ENCODE measurements at places on chromosomes 1 and 21. TPM values are rescaled to one million over a fixed set of nuclear protein-coding genes. Genes with fewer than 3 reads are reported as not detected.

Gene NCMAP
- polyA plus RNA-seq, result not detected

Gene FAM151A
- polyA plus RNA-seq, result not detected

Gene GPR161
- polyA plus RNA-seq, result not detected

Gene PRKCZ
- polyA plus RNA-seq, result 7.5 TPM

Gene OR2T33
- polyA plus RNA-seq, result not detected

Gene SAMD11
- not detected for polyA plus RNA-seq

Gene HRNR
- not detected for polyA plus RNA-seq

Gene OR1C1
- not detected for polyA plus RNA-seq

Gene SH2D1B
- 1,411 TPM for polyA plus RNA-seq

Gene LYST
- polyA plus RNA-seq, result 21.8 TPM

Gene PAQR6
- 2.5 TPM for polyA plus RNA-seq

Gene DYRK3
- polyA plus RNA-seq, result not detected

Gene C1QB
- not detected for polyA plus RNA-seq

Gene ACTN2
- polyA plus RNA-seq, result not detected

Gene OR2T29
- not detected for polyA plus RNA-seq

Gene NKAIN1
- 0.35 TPM for polyA plus RNA-seq

Gene ADCY10
- polyA plus RNA-seq, result not detected

Gene SHISA4
- polyA plus RNA-seq, result 1.1 TPM

Gene PLA2G4A
- not detected for polyA plus RNA-seq

Gene ADGRL4
- not detected for polyA plus RNA-seq

Gene RYR2
- 0.18 TPM for polyA plus RNA-seq

Gene LTN1
- 11.3 TPM for polyA plus RNA-seq

Gene CRABP2
- polyA plus RNA-seq, result not detected

Gene ADAMTS5
- not detected for polyA plus RNA-seq

Gene AJAP1
- not detected for polyA plus RNA-seq

Gene BMP8B
- 0.16 TPM for polyA plus RNA-seq

Gene EVA1C
- 20.0 TPM for polyA plus RNA-seq

Gene ASPM
- 0.30 TPM for polyA plus RNA-seq

Gene SHE
- polyA plus RNA-seq, result not detected

Gene RABGAP1L
- 80.2 TPM for polyA plus RNA-seq

Gene GJB5
- not detected for polyA plus RNA-seq

Gene SLC44A5
- not detected for polyA plus RNA-seq

Gene FOXD2
- 0.03 TPM for polyA plus RNA-seq

Gene RAB13
- not detected for polyA plus RNA-seq

Gene OR2AK2
- polyA plus RNA-seq, result not detected

Gene SLC37A1
- polyA plus RNA-seq, result 3.0 TPM

Gene HMGCS2
- not detected for polyA plus RNA-seq

Gene HES4
- 2.4 TPM for polyA plus RNA-seq

Gene RXRG
- polyA plus RNA-seq, result not detected

Gene NEGR1
- not detected for polyA plus RNA-seq

Gene NBPF6
- not detected for polyA plus RNA-seq

Gene HSD3B1
- not detected for polyA plus RNA-seq

Gene SPRR2B
- not detected for polyA plus RNA-seq

Gene CELA2B
- not detected for polyA plus RNA-seq

Gene TGFBR3
- polyA plus RNA-seq, result 183 TPM

Gene ABCD3
- polyA plus RNA-seq, result 21.8 TPM

Gene TSPAN1
- polyA plus RNA-seq, result not detected

Gene SMCP
- polyA plus RNA-seq, result not detected

Gene FAM110D
- polyA plus RNA-seq, result not detected

Gene ZSWIM5
- polyA plus RNA-seq, result 0.16 TPM

Gene NOL9
- polyA plus RNA-seq, result 18.2 TPM

Gene TFF3
- polyA plus RNA-seq, result not detected

Gene EFHD2
- polyA plus RNA-seq, result 771 TPM

Gene OLFML2B
- not detected for polyA plus RNA-seq

Gene FAM89A
- polyA plus RNA-seq, result 8.8 TPM
